T follicular helper cell (primary cell): ENCODE measurements at places on chromosomes 2 and 18.

- DNase-seq = no peak
Measured at GRCh38 chr2:210727549-210727948, 171.2 kb downstream of the CPS1 start.

DNA sequence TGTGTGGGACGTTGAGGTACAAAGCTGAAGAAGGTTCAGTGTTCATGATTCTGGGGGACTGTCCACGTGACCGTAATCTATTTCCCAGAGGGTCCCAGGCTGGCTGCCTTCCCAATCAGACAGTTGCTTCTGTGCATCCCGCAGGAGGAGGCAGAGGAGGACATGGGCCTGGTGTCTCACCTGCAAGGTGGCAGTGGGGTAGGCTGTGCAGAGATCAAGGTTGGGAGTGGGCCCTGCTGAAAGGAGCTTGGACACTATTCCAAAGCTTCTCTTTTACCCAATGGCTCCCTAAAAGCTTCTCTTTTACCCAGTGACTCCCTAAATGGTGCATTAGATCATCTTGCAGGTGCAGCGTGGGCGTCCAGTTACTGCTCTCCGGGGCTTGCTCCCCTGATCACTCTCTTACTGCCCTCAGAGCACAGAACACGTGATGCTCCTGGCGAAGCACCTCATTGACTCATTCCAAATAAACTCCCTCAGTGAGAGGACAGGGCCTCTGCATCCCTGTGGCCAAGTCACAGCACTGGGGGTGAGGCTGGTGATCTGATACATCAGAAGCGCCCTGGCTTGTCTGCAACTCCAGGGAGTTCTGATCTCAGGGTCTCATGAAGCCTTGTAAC is 41.5 kb downstream of the RNF144A start:
- no peak for DNase-seq

- no peak for DNase-seq
Measured at GRCh38 chr18:48672671-48673340, 134.0 kb downstream of the CTIF start.

- DNase-seq = no peak
Measured at GRCh38 chr18:50803592-50803991, 16.2 kb downstream of the MRO start.

- no peak for DNase-seq
Measured at GRCh38 chr2:37453027-37453426, 108.6 kb downstream of the QPCT start.

DNA sequence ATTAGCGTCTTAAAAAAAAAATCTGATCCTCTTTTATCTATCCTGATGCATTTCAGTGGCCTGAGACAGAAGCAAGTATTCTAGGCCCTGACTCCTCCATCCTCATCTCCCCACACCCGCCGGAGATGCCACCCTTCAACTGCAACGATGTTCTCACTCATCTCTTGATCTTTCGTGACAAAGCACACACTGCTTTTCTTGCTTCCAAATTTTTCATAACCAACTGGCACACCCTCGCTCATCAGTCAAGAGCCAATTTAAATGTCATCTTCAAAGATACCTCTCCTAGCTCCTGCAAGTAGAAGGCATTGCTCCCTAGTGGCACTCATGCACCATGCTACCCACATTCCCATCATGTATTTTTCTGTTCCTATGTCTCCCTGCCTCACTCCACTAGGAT is 115.0 kb downstream of the STK39 start:
- no peak for DNase-seq

DNA sequence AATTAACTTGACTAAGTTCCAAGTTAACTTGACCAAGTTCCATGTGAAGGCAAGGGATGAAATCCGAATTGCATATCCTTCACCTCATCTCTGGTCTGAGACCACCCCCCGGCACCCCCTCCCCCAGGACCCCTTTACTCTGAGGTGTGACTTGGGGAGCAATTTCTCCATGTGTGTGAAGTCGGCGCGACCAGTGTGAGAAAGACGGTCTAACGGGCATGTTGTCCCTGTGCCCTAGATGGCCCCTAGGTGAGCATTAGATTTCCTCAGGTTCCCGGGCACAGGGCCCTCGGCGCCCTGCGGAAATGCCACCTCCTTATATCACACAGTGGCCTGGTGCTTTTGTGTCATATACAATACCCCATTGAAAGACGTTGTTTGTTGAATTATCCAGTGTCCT is 137.1 kb downstream of the CTIF start:
- DNase-seq = no peak

- DNase-seq = no peak
Measured at GRCh38 chr2:129233751-129234406, 745.6 kb upstream of the RAB6C start.

- DNase-seq = no peak
Measured at GRCh38 chr2:102486941-102487702, 14.1 kb downstream of the SLC9A4 start.

DNA sequence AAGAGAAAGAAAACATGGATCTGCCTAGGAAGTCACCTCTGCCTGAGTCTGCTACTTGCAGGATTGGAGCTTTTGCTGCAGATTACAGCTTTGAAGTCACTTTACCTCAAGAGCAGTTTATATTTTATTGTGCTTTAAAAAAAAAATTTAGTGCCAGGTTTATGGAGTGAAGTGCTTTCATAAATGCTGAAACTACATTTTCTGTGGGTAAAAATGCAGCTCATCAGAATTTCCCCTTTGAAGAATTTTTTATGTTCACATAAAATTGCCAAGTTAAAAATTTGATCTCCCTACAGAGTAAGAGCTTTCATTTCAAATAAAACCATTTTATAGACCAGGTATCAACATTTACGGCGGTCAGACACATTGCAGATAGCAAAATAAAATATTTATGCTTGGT is 25.2 kb downstream of the BCL2L11 start:
- no peak for DNase-seq

DNA sequence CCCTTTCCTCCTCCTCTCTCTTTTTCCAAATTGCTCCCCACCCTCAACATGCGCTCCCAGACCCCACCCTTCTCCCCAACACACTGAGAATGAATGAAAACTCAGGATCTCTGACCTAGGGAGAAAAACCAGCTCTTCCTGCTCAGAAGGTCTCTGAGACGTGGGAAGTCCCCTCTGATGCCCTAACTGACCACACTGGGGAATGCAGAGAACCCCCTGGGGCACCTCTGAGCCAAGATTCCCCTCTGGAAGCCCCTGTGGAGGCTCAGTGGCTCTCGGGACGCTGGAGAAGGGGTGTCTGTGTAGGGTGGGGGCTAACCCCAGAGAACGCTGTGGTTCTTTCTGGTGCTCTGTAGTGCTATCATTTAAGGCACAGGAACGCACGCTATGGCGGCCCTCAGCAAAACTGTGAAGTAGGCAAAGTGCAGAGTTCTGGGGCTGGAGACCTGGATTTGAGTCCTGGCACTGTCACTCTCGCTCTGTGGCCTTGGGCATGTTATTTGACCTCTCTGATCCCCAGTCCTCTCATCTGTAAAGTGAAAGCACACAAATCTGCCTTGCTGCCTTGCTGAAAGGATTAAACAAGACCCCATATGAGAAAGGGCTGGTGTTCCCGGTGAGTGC is 17.1 kb downstream of the ATOH8 start:
- DNase-seq = no peak

DNA sequence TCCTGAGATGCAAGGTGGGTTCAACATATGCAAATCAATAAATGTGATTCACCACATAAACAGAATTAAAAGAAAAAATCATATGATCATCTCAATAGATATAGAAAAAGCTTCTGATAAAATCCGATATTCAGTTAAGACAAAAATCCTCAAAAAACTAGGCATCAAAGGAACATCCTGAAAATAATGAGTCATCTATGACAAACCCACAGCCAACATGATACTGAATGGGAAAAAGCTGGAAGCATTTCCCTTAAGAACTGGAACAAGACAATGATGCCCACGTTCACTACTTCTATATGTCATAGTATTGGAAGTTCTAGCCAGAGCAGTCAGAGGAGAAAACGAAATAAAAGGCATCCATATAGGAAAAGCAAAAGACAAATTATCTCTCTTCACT is 80.4 kb downstream of the MYO3B start:
- DNase-seq = no peak

GRCh38 chr2:219448776-219449341 is 14.2 kb downstream of the SPEG start:
- no peak for DNase-seq

DNA sequence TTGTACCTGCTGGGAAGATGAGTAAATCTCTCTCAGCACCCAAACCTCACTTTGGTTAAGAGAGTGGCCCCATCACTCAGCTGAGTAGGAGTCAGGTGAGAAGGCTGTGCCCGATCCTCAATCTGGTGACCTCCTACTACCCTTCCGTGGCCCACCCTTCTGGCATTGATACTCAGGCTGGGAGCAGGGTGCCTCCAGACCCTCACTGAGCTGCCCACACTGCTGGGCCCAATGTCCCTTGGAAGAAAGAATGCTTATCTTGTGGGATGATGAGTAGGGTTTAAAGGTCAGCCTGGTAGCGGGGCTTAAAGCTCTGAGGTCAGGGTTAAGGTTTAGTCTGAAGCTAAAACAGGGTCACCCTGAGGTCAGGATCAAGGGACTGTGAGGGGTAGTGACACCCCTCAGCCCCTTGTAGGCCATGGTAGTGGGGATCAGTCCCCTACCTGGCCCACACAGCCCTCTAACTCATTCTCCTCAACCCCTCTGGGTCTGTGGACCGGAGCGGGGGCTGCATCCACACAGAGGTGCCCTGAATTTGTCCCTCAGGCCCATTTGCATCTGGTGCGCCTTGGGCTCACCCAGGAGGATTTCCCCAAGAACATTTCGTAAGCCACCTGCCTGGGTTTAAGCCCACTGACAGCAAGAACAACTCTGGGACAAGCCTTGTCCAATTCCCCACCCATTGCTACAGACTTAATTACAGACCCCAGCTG is 123.8 kb downstream of the CYP26B1 start:
- no peak for DNase-seq

DNA sequence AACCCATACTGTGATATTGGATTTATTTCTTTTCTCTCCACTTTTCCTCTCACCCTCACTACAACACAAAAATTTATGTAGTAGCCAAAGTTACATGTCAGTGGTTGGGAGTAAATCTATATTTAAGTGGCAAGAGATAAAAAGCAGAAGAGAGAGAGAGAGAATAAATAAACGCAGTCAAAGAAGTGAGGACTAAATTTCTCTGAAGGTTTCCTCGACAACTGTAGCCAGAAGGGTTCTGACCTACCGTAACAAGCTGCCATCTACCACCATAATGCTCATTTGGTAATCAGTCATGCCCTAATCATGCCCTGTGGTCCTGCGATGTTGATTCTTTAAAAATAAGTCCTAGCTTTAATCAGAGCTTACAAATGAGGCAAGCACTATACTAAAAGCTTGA is 9.1 kb downstream of the ARHGAP28 start:
- DNase-seq = no peak

GRCh38 chr2:237806334-237806733 is 7.8 kb downstream of the RBM44 start:
- DNase-seq = no peak

- DNase-seq = no peak
Measured at GRCh38 chr2:150916467-150917396, 344.9 kb downstream of the RBM43 start.

DNA sequence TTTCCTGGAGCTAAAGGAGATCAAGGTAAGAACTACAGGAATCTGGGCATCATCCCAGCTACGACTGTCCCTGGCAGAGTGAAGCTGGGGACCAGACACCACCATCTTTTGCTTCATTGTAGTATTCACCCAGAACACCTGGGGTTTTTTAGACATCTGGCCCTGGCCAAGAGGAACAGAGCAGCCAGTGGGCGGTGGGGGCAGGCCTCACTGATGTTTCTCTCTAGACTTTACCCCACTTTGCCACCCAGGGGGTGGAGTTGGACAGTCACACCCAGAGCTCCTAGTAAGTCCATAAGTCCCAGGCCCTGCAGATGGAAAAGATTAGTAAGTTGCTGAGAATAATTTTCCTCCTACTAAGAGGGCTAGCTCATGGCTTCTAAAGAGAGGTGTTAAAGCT is 39.6 kb downstream of the MARCO start:
- DNase-seq = no peak

- no peak for DNase-seq
Measured at GRCh38 chr2:36549165-36549574, 48.8 kb downstream of the FEZ2 start.

DNA sequence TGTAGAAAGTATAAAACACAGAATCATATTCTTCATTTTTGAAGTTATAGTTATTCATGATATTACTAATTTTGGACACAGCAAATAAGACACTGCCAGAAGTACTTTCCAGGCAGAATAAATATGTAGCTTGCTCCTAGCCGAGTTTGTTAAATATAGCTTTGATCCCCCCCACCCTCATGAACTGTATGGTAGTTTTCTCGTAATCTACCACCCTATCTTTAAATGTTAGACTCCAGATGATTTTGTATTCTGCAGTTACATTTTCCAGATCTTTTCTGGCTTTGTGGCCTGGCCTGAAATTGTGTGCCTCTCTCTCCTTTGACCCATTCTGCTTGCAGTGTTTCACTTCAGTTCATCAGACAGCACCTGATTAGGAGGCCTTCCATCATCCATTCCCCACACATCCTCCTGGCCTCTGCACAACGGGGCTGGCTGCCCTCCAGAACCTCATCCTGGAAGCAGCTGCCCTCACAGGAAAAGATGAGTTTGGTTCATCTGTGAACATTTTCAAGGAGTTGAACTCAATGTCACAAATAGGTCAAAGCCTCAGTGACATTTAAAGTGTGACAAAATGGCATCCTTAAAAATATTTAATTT is 4.7 kb upstream of the KCNJ3 start:
- no peak for DNase-seq

DNA sequence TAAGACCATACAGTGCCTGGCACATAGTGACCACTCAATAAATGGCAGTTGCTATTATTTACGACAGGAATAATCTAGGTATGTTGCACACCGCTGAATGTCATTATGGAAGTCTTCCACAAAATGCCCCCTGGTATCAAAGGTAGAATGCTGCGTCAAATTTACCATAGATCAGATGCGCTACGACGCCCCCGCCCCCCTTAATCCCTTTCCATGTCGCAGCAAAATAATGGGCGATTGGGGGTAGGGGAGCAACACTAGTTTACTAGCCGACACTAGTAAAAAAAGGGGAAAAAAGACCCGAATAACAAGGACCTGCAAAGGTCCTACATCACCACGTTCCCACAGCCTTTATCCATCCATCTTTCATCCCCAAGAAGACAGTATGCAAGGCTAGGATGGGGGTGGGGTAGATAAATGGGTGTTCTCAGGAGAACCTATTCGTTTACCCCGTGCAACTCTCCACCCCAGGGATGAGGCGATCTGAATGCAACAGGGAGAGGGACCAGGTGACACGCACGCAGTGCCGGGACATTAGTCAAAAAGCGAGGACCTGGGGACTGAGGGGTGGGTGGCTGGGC is 455 bp downstream of the PREPL start:
- DNase-seq = no peak
